ENCODE measurements at places on chromosomes 3 and 15. TPM values are rescaled to one million over a fixed set of nuclear protein-coding genes. Genes with fewer than 3 reads are reported as not detected.

NTRK3 gene
- total RNA-seq = under 0.01 TPM

DUOX2 gene
- total RNA-seq = not detected

- DNase-seq = no peak
Measured at GRCh38 chr3:115100806-115101205, 46.3 kb downstream of the ZBTB20 start.

DNA sequence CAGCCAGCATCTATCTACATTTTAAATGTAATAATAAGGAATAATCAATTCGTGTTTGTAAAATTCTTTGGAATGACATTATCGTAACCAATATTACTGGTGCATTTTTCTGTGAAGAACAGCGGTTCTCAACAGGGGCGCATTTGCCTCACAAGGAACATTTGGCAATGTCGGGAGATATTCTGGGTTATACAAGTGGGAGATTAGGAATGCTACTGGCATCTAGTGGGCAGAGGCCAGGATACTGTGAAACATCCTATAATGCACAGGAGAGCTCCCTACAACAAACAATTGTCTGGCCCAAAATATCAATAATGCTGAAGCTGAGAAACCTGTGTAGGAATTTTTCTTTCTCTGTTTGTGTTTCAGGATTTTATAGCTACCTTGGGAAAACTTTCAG, 25.0 kb downstream of the ACP3 start:
- no peak for DNase-seq

DNA sequence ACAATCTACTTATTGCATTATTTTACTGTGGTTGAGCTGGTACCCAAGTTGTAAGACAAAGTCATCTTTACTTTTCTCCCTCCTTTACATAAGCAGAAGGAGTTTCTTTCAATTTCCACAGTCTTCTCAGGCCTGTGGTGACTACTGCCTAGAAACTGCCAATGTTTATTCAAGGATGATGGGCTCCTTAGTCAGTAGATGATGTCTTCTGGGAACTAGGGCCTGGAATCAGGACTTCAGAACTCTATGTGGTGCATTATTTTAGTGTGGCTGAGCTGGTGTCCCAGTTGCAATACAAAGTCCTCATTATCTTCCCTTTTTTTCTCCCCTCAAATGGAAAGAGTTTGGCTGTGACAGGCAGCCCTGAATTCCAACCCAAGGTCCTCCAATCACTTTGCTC, 1762.5 kb downstream of the SI start:
- DNase-seq = no peak

DNA sequence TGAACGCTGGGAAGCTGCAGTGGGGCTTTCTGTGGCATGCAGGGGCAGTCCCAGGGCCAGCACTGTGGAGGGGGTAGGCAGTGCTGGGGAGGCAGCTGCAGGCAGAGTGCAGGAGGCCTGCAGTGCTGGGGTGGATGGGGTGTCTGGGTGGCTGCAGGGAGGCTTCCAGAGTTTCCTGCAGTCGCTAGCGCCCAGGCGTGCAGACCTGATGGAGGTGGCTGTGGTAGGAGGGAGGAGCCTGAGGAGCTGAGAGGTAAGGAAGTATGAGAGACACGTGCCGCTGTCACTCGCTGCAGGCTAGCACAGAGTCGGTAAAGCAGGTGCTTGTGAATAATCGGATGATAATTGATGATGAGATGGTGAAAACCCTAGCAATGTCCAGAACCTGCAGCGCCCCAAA, 16.3 kb downstream of the SYNM start:
- DNase-seq = no peak

- DNase-seq = peak; percentile 18
Measured at GRCh38 chr3:38039899-38040261, 872 bp downstream of the DLEC1 start.

GRCh38 chr3:50123394-50124051, 31.6 kb upstream of the SEMA3F start:
- DNase-seq = no peak
